HT1080 (cell line): ENCODE measurements at places on chromosomes 2 and 18.

DNA sequence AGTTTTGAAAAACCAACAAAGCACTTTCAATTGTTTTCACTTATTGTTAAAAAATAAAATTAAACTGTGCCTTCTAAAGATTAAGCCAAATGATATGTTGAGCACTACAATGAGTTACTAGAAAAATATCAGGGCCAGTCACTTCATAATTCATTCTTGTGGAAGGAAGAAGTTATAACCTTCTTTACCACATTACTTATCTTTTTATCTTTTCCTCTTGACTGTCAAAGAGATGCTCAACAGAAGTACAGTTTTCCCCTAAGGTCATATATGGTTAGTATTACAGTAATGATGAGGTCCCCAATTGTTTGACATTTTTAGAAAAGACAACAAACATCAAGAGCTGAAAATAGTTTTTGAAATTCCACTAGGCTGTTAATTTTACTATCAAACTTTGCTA is 9.4 kb downstream of the PELI1 start:
- DNase-seq = no peak

GRCh38 chr2:111157798-111158197 is 37.1 kb downstream of the BCL2L11 start:
- no peak for DNase-seq

- no peak for DNase-seq
Observed at GRCh38 chr18:75937306-75937705, 509.8 kb upstream of the SMIM21 start.

DNA sequence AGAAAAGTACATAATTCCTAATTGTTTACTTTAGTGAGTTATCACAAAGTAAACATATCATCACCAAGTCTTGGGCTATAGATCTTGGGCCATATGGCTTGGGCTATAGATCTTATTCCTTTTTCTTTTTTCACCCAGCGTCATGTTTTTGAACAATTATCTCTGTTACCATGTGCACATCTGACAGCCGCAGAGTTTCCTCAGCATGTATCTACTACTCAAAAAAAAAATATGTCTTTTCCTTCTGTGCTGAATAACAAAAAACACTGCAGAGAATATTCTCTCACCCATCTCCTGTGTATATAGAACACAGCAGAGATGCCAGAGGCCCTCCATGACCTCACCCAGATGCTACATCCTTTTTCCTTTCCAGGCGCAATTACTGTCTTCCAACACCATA is 76.2 kb upstream of the MYO3B start:
- no peak for DNase-seq

DNA sequence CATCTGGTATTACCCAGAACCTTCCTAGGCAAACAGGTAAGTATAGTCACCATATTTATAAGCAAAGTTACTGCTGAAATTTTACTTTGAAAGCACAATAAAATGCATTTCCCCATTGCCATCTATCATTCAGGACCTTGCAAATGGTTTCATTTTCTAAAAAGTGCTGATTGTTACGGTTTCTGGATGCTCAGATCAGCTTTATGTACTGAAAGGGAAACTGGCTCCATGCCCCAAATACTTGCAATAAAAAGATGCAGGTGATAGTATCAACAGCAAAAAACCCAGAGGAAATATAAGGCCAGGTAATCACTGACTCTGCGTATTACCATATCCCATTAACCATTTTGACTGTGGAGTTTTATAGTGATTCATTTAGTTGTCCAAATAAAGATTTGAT is 1150.7 kb upstream of the CRIM1 start:
- DNase-seq = no peak

DNA sequence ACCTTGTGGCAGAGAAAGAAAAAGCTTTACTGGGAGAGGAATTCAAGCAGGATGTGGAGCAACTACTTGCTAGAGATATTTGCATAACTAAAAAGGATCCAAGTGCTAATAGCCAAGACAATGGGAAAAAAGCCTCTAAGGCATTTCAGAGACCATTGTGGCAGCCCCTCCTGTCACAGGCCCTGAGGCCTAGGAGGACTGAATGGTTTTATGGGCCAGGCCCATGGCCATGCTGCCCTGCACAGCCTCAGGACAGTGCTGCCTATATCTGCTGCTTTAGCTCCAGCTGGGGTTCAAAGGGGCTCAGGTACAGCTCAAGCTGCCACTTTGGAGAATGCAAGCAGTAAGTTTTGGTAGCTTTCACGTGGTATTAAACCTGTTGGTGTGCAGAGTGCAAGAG is 17.1 kb upstream of the MRPS5 start:
- DNase-seq = no peak

- DNase-seq = no peak
Observed at GRCh38 chr2:127193164-127193966, 26.7 kb downstream of the CYP27C1 start.

GRCh38 chr2:7194950-7195349 is 277.7 kb downstream of the RNF144A start:
- no peak for DNase-seq

- no peak for DNase-seq
Observed at GRCh38 chr2:24352664-24353063, 7.7 kb downstream of the ITSN2 start.

DNA sequence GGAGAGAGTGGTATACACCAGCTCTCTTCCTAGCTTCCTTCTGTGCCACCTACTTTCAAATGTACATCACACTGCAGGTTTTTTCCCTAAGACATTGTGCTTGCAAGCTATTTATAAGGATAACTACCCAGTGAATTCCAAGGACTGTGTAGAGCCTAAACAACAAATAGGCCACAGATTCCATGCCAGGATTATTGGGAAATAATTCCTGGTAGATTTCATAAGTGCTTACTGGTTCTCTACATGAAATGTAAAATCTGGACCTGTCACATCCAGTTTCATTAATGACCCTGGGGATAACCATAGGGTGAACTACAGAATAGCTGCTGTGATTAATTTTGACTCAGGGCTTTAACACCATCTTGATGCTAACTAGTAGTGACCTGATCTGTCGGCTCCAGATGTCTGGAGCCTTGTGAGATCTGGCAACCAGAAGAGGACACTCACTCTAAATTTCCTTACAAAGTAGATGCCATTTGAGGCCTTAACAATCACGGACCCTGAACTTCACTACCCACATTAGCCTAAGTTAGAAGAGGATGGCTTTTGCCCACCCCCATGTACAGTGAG is 34.3 kb upstream of the LGALSL start:
- DNase-seq = no peak

DNA sequence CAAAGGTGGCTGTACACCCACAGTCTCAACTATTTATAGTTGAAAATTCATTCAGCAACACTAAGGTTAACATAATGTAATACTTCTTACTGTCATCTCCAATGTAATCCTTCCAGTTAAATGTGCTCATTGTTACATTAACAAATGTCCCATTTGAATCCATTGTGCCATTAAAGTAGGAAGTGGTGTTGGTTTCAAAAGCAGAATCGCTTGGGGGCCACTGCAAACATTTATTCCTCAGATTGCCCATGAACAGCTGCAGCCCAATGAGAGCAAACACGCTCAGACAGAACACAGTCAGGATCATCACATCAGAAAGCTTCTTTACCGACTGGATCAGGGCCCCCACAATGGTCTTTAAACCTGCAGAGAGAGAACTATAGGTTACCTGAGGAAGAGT is 41.4 kb downstream of the SCN3A start:
- no peak for DNase-seq

DNA sequence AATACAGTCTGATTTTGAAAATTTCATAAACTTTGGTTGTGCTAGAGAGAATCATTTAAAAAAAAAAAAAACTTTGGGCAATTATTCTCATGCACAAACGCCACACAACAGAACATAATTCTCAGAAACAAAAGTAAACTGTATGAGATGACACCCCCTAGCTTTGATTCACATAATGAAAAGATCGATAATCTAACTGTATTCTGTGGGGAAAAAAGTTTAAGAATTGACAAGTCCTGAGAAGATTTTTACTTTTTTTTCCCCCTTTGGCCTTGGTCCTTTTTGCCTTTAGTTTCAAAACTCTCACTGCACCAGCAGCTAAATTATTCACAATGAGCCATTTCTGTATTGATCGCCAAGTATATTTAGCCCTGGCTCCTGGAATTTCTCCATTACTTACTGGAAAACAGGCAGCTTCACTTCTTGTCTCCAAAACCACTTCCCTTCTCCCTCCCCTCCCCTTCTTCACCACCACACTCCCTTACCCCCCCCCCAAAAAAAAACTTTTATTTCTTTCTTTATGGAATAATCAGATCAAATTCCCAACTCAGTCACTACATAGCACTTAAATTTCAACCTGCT is 2.0 kb downstream of the IKZF2 start:
- no peak for DNase-seq

DNA sequence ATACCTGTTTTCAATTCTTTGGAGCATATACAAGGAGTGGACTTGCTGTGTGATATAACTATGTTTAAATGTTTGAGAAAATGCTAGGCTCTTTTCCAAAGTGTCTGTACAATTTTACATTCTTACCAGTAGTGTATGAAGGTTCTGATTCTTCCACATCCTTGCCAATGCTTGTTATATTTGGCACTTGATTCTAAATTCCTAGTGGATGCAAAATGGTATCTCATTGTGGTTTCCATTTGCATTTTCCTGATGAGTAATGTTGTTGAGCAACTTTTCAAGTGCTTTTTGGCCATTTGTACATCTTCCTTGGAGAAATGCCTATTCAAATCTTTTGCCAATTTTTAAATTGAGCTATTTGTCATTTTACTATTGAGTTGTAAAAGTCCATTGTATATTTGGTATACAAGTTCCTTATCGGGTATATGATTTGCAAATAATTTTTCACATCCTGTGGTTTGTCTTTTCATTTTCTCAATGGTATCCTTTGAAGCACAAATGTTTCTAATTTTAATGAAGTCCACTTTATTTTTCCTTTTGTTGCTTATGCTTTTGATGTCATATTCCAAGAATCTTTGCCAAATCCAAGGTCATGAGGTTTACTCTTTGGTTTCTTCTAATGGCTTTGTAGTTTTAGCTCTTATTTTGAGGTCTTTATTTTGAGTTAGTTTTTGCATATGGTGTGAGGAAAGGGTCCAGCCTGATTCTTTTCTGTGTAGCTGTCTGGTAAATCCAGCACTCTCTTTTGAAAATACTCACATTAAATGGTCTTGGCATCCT is 33.2 kb upstream of the CWC22 start:
- DNase-seq = peak; percentile 87
